ENCODE measurements at places on chromosomes 12 and 14.

DNA sequence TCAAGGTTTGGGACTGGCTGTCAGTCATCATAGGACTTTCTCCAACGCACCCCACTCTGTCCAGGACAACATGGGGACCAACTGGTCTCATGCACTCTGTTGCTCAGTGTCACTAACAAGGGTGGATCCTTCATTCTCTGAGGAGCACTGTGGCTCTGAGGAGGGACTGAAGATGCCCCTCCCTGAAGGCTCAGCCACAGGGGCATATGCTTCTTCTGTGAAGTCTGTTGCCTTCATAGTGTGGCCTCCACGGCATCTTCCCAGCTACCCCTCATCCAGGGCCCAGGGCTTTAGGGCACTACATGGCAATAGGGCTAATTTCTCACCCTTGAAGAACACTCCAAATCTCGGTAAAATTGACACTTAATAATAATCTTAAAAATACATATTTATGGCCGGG, 14.3 kb upstream of the IFI27L2 start:
- no peak for DNase-seq

DNA sequence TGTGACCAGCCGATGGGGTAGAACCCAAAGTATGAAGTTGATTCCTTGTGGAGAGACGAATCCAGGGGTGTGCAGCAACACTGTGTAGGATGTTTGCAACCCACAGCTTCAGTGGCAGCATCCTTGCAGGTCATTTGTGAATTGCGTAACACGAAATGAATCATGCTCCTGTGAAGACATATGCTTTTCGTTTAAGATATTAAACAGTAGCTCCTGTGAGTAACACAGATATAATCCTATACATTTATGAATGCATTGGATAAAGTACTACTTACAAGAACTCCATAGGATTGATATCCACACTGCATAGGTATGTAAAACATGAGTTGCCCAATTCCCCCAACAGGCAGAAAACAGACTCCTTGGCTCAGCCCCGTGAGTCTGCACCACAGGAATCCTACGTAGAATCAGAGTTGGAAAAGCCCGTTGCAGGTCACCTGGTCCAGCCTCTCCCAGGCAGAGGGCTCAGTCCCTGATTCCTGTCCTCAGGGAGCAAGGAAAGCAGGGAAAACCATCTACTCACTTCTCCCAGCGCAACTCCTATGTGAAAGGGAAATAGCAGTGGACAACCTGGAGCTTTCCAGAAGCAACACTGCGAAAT, 75.8 kb downstream of the GPATCH2L start:
- no peak for DNase-seq

GRCh38 chr14:31060253-31060875, 34.2 kb upstream of the STRN3 start:
- no peak for DNase-seq

DNA sequence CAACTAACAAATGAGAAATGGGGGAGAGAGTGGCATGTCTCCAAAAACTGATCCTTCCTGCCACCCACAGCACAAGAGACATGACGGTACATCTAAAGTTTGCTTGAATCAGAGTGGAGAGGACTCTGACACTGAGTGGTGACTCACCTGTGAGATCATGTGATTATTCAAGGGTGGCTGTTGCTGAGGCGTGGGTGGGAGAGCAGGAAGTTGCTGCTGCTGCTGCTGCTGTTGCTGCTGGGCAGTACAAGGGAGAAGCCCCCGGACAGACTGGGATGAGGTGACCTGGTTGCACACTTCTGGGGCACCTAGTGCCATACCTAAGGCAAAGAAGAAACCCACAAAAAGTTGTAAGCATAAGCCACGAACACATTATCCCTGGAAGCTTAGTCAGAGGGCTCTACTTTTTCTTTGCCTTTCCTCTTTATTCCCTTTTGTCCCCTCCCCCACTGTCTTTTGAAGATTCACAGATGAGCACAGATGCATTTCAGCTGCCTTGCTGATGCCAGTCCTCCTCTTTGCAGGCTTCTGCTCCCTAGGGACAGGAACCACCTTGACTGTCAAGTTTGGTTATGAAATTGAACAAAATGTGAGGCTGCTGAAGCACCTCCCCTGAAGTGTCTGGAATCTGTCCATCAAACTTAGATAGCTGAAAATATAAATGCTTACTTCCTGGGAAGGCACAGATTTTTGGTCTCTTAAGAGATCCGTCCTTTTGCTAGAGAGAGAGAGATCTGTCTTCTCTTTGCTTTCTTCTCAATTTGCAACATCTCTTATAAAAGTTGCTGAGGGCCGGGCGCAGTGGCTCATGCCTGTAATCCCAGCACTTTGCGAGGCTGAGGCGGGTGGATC, 29.4 kb upstream of the STAC3 start:
- peak; percentile 34 for DNase-seq

- no peak for DNase-seq
These were observed 73.0 kb downstream of the PTPN21 start for GRCh38 chr14:88481794-88482193.

GRCh38 chr12:58425481-58426392, 484.4 kb downstream of the ATP23 start:
- DNase-seq = no peak

DNA sequence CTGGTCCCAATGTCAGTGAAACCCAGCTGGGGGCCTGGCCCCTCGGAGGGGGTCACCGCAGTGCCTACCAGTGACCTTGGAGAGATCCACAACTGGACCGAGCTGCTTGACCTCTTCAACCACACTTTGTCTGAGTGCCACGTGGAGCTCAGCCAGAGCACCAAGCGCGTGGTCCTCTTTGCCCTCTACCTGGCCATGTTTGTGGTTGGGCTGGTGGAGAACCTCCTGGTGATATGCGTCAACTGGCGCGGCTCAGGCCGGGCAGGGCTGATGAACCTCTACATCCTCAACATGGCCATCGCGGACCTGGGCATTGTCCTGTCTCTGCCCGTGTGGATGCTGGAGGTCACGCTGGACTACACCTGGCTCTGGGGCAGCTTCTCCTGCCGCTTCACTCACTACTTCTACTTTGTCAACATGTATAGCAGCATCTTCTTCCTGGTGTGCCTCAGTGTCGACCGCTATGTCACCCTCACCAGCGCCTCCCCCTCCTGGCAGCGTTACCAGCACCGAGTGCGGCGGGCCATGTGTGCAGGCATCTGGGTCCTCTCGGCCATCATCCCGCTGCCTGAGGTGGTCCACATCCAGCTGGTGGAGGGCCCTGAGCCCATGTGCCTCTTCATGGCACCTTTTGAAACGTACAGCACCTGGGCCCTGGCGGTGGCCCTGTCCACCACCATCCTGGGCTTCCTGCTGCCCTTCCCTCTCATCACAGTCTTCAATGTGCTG, 11.0 kb downstream of the ZBTB39 start:
- no peak for DNase-seq

- DNase-seq = no peak
These were observed 116.5 kb downstream of the TMTC2 start for GRCh38 chr12:82803201-82803600.

DNA sequence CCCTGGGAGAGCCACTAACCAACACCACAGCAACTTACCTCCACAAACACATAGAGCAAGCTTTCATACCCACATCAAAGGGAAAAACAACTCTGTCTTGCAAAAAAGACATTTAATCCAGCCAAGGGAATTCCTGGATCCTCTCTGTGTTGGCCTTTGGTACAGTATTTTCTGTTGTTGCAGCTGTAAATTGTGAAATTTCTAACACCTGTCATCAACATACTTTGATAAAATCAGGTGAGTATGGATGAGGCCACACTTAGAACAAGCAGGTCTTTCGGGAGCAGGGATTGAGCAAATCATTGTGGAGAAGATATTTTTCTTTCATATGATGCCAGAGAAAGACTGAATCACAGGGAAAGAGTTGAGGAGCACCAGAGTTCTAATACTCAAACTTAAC, 89.3 kb downstream of the SPTSSA start:
- DNase-seq = no peak

DNA sequence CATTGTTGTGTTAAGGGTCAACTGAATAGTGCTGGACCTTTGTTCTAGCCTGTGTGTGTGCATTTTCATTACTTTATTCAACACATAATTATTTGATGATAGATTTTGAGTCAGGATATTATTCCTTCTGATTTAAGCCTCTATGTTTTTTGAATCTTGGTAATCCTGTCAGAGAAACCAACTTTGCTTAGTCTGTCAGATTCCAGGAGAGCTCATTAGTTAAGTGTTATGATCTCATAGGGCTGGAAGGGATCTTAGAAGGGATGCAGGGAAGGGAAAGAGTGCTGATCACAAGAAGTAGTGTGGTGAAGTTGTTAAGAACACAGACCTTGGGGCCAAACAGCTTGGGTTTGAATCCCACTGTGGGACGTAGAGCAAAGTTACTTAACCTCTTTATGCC, 52.9 kb downstream of the SCN8A start:
- DNase-seq = no peak

GRCh38 chr12:100274291-100274690, 7.3 kb downstream of the SCYL2 start:
- DNase-seq = no peak

- DNase-seq = no peak
These were observed 251.6 kb downstream of the SLC15A4 start for GRCh38 chr12:128571906-128572810.

- DNase-seq = no peak
These were observed 1.5 kb upstream of the RASAL1 start for GRCh38 chr12:113136990-113137511.

DNA sequence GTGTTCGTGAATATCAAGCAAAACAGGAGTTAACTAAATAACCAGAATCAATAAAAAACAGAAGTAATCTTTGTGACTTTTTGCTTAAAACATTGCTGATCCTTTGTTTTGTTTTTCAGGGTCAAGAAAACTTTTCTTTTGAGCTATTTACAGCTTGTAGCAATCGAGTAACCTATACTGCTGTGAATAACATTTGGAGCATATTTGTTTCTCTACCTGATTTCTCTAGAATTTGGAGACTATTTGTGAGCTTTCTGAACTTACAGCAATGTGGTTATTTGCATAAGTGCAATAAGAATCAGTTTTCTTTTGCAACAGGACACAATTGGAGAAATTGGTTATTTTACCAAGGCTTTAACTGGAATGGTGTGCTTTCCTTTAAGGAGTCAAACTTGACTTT, 7.3 kb upstream of the ETNK1 start:
- DNase-seq = no peak

GRCh38 chr14:76772300-76773187, 11.3 kb downstream of the VASH1 start:
- DNase-seq = no peak

DNA sequence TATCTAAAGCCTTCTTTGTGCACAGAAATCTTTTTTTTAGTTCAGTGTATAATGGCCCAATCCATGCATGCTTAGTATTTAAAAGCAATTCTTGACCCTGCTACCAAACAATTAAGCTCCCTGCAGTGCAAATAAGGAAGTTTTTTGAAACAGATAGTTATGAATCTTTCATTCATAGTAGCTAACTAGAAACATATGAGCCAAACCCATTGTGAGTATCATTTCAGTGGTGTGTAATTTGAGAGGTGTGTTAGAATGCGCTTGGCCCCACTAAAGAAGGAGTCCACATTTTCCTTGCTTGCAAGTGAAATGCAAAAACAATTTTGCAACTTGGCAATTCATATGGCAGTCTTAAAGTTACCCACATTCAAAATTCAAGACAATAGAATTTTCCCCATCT, 14.4 kb downstream of the EPS8 start:
- DNase-seq = no peak

DNA sequence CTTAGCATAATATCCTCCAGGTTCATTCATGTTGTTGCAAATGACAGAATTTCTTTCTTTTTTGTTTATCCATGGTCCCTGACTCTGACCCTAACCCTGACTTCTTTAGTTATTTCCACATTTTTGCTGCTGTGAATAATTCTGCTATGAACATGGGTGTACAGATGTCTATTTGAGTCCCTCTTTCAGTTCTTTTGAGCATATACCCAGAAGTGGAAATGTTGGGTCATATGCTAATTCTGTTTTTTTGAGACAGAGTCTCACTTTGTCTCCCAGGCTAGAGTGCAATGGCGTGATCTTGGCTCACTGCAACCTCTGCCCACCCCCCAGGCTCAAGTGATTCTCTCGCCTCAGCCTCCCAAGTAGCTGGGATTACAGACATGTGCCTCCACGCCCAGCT, 33.1 kb downstream of the KNTC1 start:
- DNase-seq = no peak

- DNase-seq = no peak
These were observed 114.4 kb downstream of the TBX5 start for GRCh38 chr12:114291389-114292060.

DNA sequence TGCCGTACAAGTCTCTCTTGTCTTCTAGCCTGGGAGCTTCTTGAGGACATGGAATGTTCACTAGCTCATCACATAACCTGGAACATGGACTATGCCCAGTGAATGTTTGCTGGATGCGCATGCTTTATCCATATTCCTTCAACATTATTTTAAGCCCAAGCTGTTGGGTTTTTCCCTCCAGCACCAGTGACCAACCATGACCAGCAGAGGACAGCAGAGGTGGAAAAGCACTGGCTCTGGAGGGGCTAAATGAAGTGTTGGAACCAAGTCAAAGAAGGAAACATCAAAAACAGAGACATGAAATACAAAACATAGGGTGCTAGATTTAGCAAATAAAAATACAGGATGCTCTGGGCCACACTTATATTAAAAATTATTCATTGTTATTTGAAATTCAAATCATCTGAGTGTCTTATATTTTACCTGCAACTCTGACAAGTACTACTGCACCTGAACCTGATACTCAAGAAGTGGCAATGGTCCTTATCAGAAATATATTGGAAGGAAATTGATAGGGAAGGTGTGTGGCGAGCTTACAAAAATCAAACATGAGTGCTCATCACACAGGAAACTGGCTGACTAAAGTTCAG, 23.1 kb upstream of the HELB start:
- DNase-seq = no peak

DNA sequence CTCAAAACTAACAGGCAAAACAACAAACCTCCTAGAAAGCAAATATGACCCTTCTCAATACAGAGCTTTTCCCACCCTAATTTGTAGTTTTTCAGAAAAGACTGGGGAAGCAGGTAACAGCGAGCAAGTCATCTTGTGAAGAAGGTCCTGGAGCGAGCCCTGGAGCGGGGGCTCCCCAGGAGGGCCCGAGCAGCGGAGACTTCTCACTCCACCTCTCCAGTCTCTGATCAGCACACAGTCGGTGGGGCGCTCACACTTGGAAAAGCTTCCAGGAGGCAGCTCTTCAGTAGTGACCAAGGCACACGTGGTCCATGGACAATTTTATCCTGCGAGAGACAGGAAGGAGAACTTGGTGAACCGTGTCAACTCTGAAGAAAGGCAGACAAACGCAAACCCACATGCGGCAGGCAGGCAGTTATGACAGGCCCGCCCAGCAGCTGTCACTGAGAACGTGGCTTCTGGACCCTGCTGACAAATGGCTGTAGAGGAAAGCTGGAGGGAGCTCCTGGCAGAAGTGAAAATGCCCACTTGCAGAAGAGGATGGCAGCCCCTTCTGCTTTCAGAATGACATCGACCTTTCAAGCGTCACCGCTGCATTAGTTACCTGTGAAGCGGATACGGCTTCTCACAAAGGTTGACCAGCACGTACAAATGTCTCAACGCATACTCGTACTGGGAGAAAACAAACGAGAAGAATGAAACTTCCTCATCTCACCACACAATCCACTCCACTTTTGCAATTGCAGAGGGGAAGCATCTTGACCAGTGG, 44.2 kb downstream of the LGMN start:
- no peak for DNase-seq
